ENCODE measurements at places on chromosomes 1 and 21.

DNA sequence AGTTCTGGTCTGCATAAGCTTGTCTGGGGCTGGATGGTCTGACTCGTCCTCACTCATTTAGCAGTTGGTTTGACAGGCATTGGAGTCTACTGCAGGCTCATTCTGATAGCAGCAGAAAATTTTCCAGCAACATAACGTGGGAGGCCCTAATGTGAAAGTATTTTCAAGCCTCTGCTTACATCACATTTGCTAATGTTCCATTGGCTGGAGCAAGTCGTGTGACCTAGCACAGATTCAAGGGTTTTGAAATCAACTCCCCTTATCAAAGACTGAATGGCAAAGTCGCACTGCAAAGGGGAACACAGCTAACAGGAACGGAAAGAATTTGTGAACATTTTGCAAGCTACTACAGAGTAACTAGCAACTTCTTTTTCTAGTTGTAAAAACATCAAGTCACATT lies 2.3 kb upstream of the USH2A start:
- DNase-seq, result no peak

- no peak for DNase-seq
Measured at GRCh38 chr1:99004861-99005442, at the start of gene PLPPR5. TSS of gene PLPPR5 (minus strand) at chr1:99004861. CDS start at chr1:99004671, 190 bp downstream.

DNA sequence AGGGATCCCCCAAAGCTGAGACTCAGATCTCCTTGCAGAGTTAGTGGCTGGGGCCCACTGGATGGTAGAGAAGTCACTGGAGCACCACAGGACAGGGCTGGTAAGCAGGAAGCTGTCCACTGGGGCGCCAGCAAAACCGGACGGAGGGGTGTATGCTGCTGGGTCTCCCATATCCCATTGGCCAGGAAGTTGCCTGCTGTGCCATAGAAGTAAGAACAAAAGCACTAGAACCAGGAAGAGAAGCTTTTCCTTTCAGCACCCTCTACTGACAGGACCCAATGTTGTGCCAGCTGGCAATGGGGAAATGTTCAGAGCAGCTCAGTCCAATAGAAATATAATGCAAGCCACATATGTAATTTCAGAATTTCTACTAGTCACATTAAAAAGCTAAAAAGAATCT lies 146.6 kb downstream of the SPATA46 start:
- no peak for DNase-seq

DNA sequence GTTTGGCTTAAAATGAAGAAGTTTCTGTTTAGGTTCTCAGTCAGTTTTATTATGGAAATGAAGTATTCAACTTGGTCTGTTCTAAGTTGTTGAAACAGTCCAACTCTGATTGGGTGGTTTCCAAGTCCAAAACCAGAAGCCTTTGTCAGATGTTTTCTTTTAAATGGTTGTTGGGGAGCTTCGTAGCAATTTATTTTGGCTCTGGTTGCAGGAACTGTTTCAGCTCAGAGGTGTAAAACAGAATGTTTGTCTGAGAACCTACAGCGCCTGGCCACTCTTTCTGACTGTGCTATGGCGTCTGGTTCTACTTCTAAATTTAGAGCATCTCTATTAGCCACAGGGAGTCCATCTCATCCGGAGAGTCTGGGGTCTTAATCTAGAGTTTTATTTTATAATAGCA lies 582.6 kb upstream of the TMPRSS15 start:
- DNase-seq, result no peak

DNA sequence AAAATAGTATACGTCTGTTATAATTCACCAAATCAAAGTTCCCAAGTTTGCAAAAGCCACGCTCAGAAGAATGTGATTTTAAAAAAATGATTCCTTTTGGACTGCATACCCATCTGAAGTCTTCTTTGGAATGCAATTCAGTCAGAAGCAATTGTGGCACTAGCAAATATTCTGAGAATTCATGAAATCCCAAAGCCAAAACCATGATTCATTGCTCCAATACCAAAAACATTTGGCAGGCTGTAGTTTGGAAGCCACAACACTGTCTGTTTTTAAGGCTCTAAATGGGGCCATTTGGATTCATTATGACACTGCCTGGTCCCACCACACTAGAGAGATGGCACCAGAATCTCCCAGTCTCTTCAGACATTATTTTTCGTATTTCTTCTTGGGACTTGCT lies 21.8 kb upstream of the LRRC53 start:
- no peak for DNase-seq

DNA sequence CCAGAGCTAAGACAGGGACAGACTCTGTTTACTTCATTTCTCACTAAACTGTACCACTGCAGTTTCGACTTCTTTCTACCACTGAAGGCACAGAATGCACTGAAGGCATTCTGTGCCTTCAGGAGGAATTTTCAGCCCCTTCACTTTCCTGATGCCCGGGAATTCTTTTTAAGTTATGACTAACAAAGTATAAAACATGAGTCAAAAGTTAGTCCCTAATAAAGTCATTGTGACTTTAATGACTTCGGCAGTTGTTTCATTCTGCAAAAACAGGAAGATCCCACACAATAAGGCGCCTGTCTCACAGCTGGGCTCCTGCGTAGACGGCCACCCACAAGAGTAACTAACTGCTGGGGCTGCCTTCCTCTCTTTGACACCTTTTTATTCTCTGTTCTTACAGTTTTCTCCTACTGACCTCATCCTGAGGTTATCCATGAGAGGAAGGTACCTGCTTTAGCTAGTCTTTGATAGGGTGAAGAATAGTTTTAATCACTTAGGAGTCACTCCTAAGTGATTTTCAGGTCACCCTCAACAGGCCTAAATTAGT lies 183.9 kb upstream of the SGIP1 start:
- DNase-seq, result peak; percentile 45

DNA sequence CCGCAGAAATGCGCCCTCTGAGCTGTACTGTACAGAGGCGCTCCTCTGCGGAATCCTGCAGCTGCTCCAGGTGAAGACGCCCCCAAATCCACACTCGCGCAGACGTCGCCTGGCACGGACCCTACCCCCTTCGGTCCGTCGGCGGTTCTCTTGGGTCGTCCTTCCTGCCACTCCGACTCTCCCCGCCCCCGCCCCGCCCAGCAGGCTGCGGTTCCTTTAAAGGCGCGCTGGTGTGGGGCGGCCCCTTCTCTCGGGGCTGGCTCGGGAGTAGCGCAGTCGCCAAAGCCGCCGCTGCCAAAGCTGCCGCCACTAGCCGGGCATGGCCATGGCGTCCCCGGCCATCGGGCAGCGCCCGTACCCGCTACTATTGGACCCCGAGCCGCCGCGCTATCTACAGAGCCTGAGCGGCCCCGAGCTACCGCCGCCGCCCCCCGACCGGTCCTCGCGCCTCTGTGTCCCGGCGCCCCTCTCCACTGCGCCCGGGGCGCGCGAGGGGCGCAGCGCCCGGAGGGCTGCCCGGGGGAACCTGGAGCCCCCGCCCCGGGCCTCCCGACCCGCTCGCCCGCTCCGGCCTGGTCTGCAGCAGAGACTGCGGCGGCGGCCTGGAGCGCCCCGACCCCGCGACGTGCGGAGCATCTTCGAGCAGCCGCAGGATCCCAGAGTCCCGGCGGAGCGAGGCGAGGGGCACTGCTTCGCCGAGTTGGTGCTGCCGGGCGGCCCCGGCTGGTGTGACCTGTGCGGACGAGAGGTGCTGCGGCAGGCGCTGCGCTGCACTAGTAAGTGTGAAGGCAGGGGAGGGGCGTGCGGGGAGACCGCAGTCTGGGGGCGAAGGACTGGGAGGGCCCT lies at the start of gene RASSF5:
Gene RASSF5 (plus strand): TSS at position 248 of the 846 bp plus-strand sequence. CDS start 72 bp downstream, at position 320.
- peak; percentile 84 for DNase-seq

- no peak for DNase-seq
Measured at GRCh38 chr1:235831148-235831547, 35.6 kb downstream of the LYST start.

DNA sequence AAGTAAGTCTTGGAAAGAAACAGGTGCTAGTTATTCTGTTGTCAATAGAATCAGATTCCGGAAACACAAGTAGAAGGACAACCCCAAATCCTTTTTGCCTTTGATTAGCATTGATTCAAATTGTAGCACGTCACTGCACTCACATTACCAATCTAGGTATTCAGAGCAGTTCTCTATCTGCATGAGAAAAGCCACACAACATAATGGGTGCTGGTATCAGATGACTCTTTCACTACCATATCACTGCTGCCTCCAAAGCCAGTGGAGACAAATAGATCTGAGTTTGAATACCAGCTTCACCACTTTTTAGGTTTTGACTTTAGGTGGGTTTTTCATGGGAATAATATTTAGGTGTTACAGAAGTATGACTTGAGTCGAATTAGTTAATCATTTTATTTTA lies 38.9 kb downstream of the RTCA start:
- no peak for DNase-seq

DNA sequence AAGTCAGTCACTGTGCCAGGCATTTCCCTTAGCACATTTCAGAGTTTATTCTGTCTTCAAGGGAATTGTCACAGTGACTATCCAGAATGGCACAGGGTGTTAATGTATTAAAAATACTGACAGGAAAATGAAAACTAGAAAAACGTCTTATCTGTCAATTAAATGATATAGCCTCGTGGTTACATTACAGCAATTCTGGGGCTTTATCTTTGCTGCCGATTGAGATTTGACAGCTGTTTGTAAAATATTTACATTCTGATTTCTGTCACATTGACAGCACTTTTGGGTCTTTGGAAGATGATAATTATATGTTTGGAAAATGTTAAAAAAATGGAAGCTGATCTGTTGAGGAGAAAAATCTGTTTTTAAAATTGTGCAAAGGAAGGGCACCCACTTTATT lies 250.0 kb downstream of the CHRM3 start:
- no peak for DNase-seq

- DNase-seq, result no peak
Measured at GRCh38 chr1:246533371-246533905, 26.4 kb upstream of the SMYD3 start.

DNA sequence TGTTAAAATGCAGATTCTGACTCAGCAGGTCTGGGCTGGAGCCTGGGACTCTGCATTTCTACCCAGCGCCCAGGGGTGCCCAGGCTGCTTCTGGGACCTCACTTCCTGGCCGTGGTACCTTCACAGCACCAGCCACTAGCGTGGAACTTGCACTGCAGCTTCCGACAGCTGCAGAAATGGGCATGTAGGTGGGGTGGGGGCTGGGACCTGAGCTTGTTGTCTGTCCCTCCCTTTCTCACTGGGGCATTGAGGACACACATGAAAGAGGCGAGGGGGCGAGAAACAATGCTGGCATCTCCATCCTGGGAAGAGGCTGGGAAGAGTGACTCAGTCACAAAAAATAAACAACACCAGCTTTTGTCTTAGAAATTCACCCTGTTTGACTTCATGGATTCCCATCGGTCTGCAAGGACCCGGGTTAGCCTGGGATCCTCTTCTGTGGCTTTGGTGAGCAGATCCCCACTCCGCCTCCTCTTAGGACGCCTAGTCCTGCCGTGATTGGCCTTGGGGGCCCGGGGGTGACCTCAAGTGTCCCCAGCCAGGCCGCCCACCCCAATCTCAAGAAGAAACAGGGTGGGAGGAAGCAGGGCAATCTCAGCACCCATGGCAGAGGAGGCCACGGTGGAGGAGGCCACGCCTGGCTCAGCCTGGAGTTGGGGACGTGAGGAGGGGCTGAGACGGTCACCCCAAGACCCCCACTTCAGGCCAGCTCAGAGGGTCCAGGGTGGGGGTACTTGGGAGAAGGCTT lies 29.9 kb upstream of the POFUT2 start:
- DNase-seq, result no peak

- DNase-seq, result no peak
Measured at GRCh38 chr1:3275471-3276340, 178.8 kb upstream of the ARHGEF16 start.

GRCh38 chr1:30382496-30382895 lies 340.9 kb downstream of the MATN1 start:
- no peak for DNase-seq

GRCh38 chr1:40652468-40652867 lies 13.0 kb downstream of the RIMS3 start:
- no peak for DNase-seq

DNA sequence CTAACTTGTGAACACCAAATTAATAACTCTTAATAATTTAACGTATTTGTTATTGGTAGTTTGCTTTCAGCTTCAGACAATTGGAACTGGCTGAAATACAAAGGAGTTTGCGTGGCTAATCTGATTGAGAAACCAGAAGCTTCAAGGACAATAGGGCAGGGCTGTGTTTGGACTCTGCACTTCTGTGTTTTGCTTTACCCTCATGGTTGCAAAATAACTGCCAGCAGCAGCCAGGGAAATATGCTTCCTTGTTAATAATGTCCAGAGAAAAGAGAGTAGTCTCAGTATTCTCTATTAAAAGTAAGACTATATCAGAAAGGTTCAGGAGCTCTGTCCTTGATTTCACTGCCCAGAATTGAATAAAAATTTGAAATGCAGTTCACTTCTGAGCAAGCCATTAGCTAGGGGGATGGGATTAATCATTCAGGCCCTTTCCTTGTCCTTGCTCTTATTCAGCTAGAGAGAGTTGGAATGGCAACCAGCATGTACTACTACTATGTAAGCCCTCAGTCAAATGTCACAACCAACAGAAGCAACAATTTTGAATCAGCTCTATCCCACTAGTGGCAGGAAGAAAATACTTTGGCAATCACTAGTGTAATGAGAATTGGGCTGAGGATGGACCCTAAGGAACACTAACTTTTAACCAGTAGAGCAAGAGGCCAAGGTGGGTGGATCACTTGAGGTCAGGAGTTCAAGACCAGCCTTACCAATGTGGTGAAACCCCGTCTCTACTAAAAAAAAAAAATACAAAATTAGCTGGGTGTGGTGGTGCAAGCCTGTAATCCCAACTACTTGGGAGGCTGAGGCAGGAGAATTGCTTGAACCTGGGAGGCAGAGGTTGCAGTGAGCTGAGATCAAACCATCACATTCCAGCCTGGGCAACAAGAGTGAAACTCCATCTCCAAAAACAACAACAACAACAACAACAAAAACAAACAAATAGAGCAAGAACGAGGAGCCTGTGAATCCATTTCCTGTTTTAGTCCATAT lies 76.8 kb downstream of the POU2F1 start:
- DNase-seq, result no peak

GRCh38 chr1:155003227-155003765 lies 694 bp downstream of the ZBTB7B start:
- no peak for DNase-seq

- DNase-seq, result no peak
Measured at GRCh38 chr1:232922485-232922884, 27.9 kb upstream of the NTPCR start.

DNA sequence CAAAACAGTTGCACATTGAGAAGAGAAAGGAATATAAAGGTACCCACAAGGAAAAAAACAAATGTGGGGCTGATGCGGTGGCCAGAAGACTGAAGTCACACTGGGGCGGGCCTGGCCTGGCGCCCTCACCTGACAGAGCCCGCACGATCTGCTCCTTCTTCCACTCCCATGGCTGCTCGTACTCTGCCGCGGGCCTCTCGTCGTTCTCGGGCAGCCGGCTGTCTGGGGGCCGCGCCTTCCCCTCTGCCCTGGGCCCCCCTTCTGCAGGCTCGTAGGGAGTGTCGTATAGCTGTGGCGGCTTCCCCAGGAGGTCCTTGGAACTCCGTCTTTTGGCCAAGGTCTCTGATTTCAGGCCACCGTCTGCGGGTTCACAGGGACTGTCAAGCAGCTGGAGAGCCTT lies 13.1 kb upstream of the TDRD10 start:
- DNase-seq, result no peak
